ENCODE measurements at places on chromosomes 6 and 20.

- DNase-seq: no peak
These were observed 21.8 kb upstream of the BTBD3 start for GRCh38 chr20:11895861-11896387.

- DNase-seq: no peak
These were observed 421.2 kb upstream of the JARID2 start for GRCh38 chr6:14824484-14825275.

GRCh38 chr20:62583424-62583920 is 58.8 kb upstream of the SLCO4A1 start:
- DNase-seq: no peak

- DNase-seq: no peak
These were observed 31.7 kb downstream of the CST2 start for GRCh38 chr20:23794841-23795240.

DNA sequence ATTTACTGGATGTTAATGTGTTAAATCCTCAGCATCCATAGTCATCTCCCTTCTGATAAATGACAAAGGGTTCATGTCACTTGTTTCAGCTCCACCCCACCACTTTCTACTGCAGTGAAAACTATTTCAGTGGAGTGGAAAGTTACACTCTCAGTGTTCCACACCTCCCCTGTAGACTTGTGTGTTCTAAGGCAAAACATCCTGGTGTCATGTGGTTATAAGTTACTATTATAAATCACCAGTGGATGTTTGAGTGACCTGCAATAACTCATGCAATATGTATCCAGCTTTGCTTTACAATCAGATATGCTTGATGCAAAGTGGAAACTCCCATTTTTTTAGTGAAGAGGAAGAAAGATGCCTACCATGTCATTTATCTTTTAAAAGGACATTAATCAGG is 82.1 kb upstream of the LTV1 start:
- no peak for DNase-seq

DNA sequence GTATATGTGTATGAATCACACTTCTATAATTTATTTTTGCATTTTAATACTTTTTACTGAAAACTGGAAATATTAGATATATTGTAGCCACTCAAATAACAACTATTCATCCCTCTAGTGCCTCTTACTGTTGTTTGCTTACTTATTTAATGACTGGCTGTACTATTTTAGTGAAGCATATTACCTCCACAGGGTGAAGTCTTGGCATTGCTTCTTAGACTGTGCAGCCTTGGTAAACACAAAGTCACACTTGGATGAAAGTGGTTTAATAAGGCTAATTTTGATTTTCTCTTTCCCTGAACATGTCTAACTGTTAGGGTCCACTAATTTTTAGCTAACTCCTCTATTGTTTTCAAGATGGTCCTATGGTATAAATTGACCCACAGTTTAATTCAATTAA is 1043.2 kb upstream of the ADGRB3 start:
- no peak for DNase-seq

DNA sequence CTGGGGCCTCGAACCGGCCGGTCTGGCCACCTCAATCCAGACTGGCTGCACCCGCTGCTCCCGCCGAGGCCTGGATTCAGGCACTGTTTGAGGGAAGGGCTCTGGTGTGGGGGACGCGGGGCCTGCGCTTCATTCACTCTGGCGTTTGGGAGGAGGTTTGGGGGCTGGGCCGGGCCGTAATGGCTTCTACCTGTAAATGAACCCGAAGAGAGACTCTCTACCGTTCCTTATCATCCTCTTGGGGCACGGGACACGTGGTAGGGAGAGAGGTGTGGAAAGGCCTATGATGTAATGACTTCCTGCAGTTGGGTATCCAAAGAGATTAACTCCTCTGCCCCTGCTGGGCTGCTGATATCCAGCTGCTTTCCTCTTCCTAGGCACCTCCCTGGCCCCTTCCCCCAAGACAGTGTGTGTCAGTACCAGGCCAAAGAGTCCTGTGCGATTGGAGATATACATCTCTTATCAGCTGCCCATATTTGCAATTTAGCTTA is 1.8 kb downstream of the FOXO3 start:
- DNase-seq: peak; percentile 86

DNA sequence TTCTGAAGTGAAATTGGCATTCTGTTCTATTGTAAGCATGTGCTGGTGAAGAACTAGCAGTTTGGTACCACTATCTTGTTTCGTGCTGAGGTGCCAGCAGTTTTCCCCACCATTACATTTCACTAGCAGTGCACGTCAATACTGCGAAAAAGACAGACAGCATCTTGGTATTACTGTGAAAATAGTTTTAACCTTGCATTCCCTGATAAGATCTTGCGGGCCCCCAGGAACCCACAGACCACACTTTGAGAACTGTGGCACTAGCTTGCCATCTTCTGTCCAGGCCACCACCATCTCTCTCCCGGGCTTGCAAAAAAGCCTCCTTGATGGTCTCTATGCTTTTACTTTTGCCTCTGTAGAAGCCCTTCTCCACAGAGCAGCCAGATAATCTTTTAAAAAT is 185.7 kb downstream of the BACH2 start:
- DNase-seq: no peak

DNA sequence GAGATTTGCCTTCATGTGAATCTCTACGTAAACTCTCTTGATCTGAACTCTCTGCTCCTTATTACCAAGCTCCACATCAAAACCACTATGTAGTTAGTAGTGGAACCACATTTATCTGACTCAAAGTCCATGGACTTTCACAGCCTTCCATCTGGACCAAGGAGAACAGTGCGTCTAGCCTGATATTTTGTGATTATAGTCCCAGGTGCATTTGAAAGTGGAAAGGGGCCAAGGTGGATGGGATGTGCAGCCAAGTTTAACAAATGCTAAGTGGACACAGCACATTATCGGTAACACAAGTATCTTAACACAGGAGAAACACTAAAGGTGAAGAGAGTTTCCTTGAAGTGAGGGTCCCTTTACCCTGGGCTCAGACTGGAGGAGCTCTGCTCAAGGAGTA is 281.2 kb upstream of the SGK1 start:
- DNase-seq: no peak

DNA sequence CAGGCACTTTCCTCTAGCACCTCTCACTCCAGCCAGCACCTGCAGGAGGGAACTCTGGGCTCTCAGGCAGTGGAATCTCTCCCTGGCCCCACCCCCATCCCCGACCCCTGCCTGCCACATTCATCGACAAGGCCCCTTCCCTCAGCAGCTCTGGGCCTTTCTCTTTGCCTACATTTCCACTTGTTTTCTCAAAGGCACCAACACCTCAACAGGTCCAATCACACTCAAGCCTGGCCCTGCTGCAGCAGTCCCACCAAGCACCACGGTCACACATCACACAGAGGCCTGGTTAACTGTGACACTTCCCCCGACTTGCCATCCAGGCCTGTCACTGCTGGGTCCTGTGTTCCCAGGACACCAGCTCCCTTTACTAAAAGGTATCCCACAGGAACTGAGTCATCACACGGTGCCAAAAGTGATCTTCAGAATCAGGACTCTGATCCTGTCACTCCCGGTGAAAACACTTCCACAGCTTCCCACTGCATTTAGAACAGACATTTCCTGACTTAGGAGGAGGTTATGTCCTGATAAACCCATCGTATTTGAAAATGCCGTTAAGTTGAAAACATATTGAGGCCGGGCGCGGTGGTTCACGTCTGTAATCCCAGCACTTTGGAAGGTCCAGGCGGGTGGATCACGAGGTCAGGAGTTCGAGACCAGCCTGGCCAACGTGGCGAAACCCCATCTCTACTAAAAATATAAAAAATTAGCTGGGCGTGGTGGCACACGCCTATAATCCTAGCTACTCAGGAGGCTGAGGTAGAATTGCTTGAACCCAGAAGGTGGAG is 54.9 kb downstream of the MYH7B start:
- DNase-seq: no peak

GRCh38 chr6:15421945-15422733 is 176.3 kb downstream of the JARID2 start:
- no peak for DNase-seq

DNA sequence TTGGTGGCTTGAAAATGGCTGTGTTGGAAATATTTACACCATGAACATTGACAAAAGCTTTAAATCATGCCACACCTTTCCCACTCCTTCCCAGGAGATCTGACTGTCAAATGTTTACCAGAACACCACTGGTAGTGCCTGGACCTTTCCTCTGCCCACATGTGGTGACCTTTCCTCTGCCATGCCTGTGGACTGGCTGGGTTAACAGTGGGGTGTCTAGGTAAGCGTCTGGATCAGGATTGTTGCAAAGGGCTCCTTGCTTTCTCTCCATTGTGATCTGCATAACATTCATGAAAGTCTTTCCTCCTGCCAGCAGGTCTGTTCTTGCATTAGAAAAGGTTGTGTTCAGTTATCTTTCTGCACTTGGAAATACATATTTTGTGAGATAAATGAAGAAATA is 572.7 kb downstream of the DHX35 start:
- DNase-seq: no peak

DNA sequence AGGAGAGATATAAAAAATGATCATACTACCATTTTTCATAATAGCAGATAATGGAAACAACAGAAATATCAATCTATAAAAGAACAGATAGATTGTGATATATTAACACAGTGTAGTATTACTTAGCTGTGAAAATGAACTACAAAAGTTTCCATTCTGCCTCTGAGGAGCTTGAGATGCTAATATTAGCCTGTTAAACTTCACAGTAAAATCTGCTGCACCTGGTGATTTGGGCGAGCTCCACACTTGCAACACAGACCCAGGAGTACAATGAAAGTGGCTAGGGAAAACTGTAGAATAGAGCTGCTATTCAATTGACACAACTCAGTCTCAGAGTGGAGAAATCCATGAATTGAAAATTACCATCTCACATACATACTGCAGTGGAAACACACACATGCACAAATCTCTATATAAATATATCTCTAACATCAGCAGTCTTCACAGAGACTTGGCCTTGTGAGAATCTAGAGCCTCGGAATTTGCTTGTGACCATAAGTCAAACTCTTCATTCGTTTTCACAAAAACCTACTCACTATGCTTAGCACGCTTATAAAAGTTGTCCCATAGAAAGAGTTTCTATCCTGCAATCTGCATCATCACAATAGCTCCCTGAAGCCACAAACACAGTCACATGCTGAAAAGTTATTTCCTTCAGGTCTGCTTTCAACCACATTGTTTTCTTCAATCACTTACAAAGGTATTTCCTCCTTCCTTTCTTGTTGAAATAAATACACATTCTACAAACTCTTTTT is 133.0 kb downstream of the PAK5 start:
- no peak for DNase-seq

DNA sequence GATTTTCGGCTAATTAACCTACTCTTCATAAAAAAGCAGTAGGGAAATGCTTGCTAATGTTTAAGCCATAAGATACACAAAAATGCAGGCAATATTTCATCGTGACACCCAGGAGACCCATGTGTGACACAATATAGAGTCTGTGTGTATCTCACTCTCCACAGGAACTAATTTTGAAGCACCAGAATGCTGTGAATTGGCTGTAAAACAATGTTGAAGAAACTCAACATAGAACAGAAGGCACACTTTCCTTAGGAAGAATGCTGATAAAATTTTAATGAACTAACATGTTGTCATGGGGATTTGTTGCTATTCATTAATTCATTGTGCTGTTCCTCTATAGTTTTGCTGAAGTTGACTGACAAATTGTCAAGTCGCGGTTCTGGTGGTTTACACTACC is 249.4 kb upstream of the TFAP2D start:
- no peak for DNase-seq

GRCh38 chr6:87667032-87667431 is 35.0 kb downstream of the AKIRIN2 start:
- no peak for DNase-seq

- no peak for DNase-seq
These were observed 50.9 kb upstream of the CCDC28A start for GRCh38 chr6:138722425-138723371.

DNA sequence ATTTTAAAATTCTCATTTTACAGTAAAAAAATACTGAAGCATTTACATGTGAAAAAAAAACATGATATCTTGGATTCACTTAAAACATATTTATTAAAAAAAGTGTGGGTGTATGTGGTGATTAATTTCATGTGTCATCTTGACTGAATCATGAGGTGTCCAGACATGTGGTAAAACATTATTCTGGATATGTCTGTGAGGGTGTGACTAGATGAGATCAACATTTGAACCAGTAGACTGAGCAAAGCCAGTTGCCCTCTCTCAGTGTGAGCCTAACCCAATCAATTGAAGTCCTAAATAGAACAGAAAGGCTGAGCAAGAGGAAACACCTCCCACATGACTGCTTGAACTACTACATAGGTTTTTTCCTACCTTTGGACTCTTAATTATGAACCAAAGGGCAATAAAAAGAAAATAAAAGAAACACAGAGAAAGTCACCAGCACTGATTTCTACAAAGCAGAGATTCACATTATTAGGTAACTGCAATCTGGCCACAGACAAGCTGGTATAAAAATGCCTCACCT is 90.5 kb upstream of the VGLL2 start:
- no peak for DNase-seq

GRCh38 chr6:42260972-42261371 is 43.3 kb upstream of the MRPS10 start:
- no peak for DNase-seq

GRCh38 chr20:37994512-37994911 is 38.7 kb downstream of the TTI1 start:
- peak; percentile 53 for DNase-seq

- no peak for DNase-seq
These were observed 44.2 kb upstream of the MAP3K7 start for GRCh38 chr6:90631046-90631445.

DNA sequence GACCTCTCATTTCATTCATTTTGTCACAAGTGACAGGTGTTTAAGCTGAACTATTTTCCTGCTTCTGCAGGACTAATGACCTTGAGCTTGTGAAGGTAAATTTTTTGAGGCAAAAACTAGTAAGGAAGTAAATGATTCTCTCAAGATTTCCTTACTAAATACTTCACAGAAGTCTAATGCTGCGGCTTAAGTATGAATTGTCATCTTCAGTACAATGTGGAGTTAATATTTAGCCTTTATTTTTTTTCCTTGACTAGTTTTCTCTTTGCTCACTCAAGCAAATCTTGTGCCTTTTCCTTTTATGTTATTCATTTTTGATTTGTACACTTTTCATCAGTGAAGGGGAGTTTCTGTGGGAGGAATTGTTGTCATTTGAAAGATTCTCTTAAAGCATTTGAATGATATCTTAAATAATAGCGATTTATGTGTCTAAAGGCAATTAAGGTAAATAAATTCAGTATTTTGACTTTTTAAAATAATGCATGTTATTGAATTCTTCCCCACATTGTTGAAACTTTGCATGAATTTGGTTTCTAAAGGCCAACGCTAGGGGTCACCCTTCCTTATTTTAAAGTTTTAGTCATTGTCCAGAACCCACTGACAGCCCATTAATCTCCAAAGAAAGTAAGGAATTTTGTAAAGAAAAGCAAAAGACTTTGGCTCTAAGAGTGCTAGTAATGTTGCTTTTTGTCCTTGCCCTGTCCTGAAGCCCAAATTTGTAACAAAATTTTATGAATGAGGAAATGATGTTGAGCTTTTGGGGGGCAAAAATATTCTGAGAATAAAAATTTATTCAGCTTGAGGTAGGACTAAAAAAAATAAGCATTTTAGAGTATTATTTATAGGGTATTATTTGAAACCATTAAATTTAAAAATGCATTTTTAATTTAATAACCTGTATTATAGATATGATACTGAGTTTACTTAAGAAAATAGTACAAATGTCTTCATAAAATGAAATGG is 157.4 kb upstream of the LAMA2 start:
- peak; percentile 50 for DNase-seq

Measured in ACHN (cell line).